GM12864 (cell line): ENCODE measurements at places on chromosomes 4 and X.

DNA sequence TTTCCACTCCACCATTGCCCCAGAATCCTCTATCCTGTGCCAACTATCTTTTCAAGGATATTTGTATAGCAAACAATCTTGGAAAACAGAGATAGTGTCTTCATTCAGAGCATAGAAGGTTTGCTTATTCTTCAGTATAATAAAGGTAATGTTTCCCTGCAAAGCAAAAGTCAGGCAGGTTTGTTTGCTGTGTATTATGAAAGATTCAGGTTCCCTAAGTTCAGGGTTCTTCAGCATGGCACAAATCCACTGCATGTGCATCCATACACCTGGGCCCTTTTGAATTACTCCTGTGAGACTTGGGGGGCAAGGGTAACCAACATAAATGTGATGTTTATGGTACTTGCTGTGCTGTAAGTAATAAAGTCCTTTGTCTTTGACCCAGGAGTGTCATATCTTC, 33.2 kb upstream of the ZC4H2 start:
- DNase-seq, result no peak

GRCh38 chr4:139734201-139734874, 68.7 kb downstream of the MGST2 start:
- no peak for DNase-seq

GRCh38 chr4:72205831-72206230, 174.0 kb downstream of the NPFFR2 start:
- DNase-seq, result no peak

DNA sequence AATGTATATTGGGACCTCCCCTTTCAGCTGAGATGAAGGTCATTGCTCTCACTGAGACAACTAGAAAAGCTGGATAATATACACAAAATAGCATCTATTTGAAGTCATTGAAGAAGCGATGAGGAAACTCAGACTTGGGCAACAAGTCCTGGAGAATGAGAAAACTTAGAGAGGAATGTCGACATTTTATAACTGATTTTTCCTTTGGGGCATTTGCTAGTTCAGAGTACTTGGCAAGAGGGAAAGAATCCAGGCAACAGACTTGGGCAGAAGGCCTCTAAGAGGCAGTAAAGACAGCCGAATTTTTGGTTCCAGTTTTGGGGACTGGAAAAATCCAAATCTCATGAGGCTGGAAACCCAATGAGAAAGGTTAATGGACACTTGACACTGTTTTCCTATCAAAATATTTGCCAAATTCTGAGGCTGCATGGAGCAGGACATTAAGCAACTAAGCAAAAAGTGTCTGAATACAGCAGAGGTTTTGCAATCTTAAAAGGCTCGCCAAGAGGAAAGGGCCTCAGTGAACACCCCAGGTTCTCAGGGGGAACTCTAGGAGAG, 21.0 kb upstream of the ANXA5 start:
- no peak for DNase-seq

- no peak for DNase-seq
Measured at GRCh38 chr4:156021298-156021697, 67.6 kb upstream of the CTSO start.

DNA sequence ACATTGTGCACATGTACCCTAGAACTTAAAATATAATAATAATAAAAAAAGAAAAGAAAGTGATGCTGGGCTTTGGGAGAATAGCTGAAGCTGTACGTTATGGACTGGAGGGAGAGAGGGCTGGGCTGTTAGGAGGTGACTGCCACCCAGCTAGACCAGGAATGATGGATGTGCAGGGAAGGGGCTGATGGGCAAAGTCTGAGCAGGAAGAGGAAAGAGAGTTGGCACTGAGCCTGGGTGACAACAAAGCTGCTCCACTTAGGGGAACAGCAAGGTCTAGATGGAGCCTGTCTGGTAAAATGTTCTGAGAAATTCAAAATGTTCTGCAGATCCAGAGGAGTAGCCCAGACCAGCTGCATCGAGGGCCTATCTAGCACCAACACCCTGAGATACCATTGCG, 32.3 kb downstream of the MED28 start:
- DNase-seq, result no peak

GRCh38 chr4:184796906-184797305, 28.9 kb downstream of the ACSL1 start:
- DNase-seq, result no peak

- peak; percentile 57 for DNase-seq
Measured at GRCh38 chrX:132023896-132024386, 839 bp downstream of the STK26 start.

GRCh38 chr4:24256066-24256465, 328.3 kb downstream of the DHX15 start:
- DNase-seq, result no peak

- DNase-seq, result no peak
Measured at GRCh38 chr4:137065311-137065710, 467.0 kb downstream of the PCDH18 start.

DNA sequence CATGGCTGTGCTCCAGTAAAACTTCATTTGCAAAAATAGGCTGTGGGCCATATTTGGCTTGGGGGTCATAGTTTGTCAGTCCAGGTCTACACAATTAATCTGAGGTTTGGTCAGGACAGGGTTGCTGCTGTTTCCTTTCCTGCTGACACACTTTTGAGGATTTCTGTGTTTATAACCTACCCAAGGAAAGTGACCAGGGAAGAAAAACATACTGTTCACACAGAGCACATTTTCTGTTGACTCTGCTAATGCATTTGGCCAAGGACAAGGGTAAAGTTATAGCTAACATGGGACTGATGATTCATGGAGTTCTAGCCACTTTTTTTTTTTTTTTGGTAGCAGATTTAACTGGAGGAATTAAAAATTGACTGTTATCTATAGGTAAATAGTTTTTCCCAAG, 43.9 kb upstream of the GEMIN8 start:
- DNase-seq, result no peak

DNA sequence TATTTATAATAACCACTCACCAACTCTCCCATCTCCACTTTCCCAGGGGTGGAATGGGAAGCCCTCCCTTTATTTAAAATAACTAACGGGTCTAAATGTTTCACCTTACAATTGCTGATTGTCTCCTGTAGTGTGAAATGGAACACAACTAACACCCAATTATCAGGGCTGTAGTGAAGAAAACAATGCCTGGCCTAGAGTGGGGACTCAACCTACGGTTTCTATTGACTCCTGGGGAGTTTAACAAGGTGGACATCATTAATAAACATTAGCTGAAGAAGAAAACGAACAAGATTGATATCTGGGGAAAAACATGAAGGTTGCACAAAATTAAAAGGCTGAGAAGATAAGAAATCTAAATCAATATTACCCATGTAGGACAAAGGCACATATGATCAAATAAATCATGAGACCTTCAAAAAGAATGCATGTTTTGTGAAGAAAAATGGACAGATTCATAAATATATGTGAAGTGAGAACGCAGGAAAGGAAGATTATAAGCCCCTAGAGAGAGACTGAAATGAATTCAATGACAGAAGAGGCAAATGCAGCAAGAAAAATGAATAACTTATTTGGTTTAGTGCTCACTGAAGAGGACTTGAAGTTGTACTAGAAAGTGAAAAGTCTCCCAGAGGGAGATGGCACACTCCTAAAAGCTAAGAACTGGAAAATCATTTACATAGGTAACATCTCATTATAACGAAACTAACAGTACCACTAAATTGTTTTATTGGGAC, 593.0 kb upstream of the AADAT start:
- DNase-seq, result no peak

DNA sequence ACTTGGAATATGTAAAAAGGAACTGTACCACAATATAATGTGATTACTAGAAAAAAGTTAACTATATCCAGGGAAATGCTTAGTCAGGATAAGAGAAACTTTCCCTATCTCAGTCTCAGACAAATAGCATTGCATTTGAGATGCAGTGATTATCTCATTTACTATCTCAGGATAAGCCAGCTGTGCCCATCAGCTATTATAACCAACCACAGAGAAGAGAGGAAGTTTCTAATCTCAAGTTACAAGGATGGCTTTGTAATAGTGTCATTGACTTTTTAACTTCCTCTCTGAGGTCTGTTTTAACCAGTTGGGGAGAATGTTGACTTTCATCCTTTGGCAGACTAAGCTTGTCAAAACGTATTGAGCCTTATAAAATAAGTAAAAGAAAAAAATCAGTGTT, 56.5 kb downstream of the SNX25 start:
- DNase-seq, result no peak

- no peak for DNase-seq
Measured at GRCh38 chr4:14669371-14669770, 332.9 kb upstream of the CPEB2 start.

GRCh38 chr4:41287852-41288251, 31.1 kb downstream of the UCHL1 start:
- DNase-seq, result no peak

- DNase-seq, result no peak
Measured at GRCh38 chrX:12497832-12498591, 293.2 kb upstream of the PRPS2 start.

GRCh38 chrX:7264399-7264798, 116.4 kb upstream of the PUDP start:
- DNase-seq, result peak; percentile 18

- DNase-seq, result no peak
Measured at GRCh38 chr4:156188596-156188995, 234.9 kb upstream of the CTSO start.

GRCh38 chr4:8850830-8851188, 20.8 kb downstream of the HMX1 start:
- no peak for DNase-seq

- no peak for DNase-seq
Measured at GRCh38 chrX:147776988-147777387, 134.7 kb upstream of the FMR1 start.

- DNase-seq, result no peak
Measured at GRCh38 chr4:59195839-59196238, 2004.3 kb upstream of the ADGRL3 start.

DNA sequence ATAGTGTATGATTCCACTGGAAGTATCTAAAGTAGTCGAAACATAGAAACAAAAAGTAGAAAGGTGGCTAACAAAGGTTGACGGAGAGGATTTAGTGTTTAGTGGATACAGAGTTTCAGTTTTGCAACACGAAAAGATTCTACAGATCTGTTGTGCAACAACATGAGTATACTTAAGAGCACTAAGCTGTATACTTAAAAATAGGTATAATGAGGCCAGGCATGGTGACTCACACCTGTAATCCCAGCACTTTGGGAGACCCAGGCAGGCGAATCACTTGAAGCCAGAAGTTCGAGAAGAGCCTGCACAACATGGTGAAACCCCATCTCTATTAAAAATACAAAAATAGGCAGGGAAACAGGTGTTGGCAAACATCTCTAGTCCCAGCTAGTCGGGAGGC, 7.9 kb upstream of the ATRX start:
- DNase-seq, result no peak

- no peak for DNase-seq
Measured at GRCh38 chr4:154120690-154121345, 331.9 kb upstream of the SFRP2 start.

GRCh38 chr4:119746951-119747350, 118.3 kb upstream of the PDE5A start:
- no peak for DNase-seq

GRCh38 chr4:105092356-105092755, 54.3 kb upstream of the TET2 start:
- no peak for DNase-seq

DNA sequence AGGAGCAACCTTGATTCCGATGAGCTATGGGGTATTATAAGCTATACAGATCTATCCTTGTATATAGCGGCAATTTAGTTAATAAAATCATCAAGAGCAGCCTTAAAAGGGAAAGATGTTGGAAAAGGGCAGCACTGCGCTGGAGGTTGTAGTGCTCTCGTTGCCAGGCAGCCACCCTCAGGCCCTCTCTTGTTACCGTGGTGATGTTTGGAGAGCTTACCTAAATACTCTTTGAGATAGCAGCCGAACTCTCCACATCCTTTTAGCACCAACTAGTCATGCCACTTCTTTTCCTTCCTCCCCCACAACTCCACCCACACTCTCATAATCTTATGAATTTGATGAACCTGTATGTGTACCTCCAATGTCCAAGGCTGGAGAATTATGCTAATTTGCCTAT, 3.8 kb upstream of the RADX start:
- no peak for DNase-seq

DNA sequence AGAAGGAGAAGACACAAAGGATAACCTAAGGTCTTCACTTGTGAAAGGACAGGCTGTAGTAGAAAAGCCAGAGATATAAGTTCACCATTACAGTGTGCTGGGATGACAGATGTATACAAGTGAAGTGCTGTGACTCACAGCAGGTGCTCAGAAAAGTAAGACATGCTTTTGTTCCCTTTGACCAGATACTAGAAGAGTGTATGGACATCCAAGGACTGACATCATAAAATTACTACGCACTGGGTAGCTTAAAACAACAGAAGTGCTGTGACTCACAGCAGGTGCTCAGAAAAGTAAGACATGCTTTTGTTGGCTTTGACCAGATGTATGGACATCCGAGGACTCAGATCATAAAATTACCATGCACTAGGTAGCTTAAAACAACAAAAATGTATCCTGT, 61.6 kb upstream of the BTC start:
- no peak for DNase-seq

- no peak for DNase-seq
Measured at GRCh38 chr4:57078685-57079521, 31.3 kb downstream of the IGFBP7 start.

DNA sequence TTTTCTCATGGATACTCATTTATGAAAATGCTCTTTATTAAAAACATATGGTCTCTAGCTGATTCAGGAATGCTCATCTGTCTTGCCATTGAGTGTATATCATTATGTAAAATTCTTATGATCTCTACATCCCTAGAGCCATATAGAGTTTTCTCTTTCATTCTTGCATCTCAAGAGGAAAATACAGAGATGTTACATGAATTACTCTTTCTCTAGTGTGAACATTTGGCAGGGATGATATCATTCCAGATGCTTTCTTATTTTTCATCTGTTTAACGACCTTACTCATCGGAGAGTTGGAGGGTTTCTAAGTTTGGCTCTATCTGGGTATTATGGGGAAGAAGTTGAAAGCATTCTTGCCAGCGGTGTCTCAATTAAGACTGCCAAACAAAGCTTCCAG, 202.9 kb upstream of the SLC7A11 start:
- no peak for DNase-seq

GRCh38 chrX:121666171-121666570, 618.8 kb downstream of the GLUD2 start:
- DNase-seq, result no peak

GRCh38 chr4:67744561-67745283, 9.5 kb downstream of the GNRHR start:
- no peak for DNase-seq

GRCh38 chr4:38752941-38753806, 29.6 kb downstream of the TLR10 start:
- DNase-seq, result no peak

DNA sequence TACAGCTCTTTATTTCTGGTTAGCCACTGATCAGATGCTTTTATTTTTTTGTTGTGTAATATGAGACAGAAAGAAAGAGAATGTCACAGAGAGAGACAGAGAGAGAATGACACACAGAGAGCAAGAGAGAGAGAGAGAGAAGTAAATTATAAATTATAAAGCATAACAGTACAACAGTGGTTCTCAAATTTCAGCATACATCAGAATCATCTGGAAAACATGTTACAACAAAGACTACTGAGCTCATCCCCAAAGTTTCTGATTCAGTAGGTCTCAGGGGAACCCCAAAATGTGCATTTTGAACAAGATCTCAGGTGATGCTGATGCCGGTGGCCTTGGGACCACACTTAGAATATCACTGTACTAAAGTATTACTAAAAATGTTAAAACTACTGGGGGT, 245.8 kb upstream of the DIAPH2 start:
- DNase-seq, result no peak

- no peak for DNase-seq
Measured at GRCh38 chr4:174928575-174929253, 10.6 kb downstream of the ADAM29 start.
